ENCODE measurements at places on chromosomes 12 and 14. TPM values are rescaled to one million over a fixed set of nuclear protein-coding genes. Genes with fewer than 3 reads are reported as not detected.
A peak's percentile ranks its signal among the peaks of the same experiment; 100 is the strongest.

DNA sequence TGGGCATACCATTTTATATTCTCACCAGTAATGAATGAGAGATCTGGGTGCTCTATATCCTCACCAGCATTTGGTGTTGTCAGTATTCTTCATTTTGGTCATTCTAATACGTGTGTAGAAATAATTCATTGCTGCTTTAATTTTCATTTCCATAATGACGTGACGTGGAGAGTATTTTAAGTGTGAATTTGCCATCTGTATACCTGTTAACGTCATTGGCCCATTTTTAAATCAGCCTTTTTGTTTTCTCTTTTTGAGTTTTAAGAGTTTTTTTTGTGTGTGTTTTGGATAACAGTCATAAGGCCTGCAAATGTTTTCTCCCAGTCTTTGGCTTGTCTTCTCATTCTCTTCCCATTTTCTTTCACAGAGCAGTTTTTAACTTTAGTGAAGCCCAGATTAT is 74.4 kb upstream of the SYT1 start:
- no peak for DNase-seq
- H3K27ac ChIP-seq = no peak overlapping the region
- no peaks in the 10 kb centered on the region for H3K4me1 ChIP-seq
- no peak overlapping the region for H3K4me3 ChIP-seq
- H3K36me3 ChIP-seq = no peaks in the 10 kb centered on the region

DNA sequence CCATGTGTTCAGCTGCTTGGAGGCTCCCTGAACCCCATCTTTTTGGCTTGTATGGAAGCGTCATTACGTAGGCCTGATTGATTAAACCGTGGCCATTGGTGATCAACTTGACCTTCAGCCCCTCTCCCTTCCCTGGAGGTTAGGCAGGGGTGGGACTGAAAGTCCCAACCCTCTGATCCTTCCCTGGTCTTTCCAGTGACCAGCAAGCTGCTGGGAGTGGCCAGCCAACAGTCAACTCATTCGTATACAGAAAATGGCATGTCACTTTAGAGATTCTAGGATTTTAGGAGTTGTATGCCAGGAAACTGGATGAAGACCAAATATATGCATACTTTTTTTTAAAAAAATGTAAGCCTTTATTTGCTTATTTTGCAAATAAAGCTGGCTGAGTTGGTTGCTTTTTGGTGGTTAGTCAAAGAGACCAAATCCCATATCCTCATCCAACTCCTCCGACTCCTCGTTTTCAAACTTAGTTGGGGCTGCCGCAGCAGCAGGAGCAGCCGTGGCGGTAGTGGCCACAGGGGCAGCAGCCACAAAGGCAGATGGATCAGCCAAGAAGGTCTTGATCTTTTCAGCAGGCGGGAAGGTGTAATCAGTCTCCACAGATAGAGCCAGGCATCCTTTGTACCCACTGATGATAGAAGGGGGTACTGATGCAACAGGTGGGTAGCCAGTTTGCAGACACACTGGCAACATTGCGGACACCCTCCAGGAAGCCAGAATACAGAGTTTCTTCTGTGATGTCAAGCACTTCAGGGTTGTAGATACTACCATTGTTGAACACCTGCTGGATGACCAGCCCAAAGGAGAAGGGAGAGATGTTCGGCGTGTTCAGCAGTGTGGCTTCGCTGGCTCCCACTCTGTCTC is 16.6 kb downstream of the NFKBIA start:
- H3K36me3 ChIP-seq = no peaks in the 10 kb centered on the region
- H3K4me1 ChIP-seq = peaks cover 24% of the 10 kb centered on the region
- H3K27ac ChIP-seq = no peak overlapping the region
- no peak for DNase-seq
- no peaks in the 10 kb centered on the region for H3K27me3 ChIP-seq

- DNase-seq = no peak
- no peaks in the 10 kb centered on the region for H3K36me3 ChIP-seq
- H3K27ac ChIP-seq = no peak overlapping the region
- H3K27me3 ChIP-seq = no peaks in the 10 kb centered on the region
- H3K4me1 ChIP-seq = no peaks in the 10 kb centered on the region
Observed at GRCh38 chr14:53430870-53431269, 277.7 kb upstream of the DDHD1 start.

DNA sequence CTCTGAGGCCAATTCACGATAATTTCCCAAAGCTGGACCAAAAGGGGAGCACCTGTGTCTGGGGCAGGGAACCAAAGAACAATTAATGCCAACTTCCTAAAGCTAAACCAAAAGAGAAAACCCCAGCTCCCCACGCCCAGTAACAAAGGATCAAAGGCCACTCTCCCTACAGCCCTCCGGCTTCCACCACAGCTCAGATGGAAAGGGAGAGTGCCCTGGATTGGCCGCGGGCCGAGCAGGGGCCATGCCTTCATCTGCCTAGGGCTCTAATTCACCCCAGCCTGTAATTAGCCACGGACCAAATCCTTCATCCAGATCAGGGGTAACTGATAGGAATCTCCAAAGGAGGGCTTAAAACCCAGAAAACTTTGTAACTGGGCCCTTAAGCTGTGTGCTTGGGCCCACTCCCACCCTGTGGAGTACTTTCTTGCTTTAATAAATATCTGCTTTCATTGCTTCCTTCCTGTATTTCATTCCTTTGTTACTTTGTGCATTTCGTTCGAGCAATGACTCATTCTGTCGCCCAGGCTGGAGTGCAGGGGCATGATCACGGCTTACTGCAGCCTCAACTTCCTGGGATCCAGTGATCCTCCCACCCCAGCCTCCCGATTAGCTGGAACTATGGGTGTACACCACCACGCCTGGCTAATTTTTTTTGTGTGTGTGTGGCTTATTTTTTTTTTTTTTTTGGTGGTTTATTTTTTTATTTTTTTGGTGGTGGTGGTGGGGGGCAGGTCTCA is 65.5 kb upstream of the PPP4R3A start:
- H3K36me3 ChIP-seq = no peaks in the 10 kb centered on the region
- no peak overlapping the region for H3K4me3 ChIP-seq
- no peaks in the 10 kb centered on the region for H3K4me1 ChIP-seq
- no peak overlapping the region for H3K27ac ChIP-seq
- no peak for DNase-seq

- no peaks in the 10 kb centered on the region for H3K36me3 ChIP-seq
- no peak overlapping the region for H3K4me3 ChIP-seq
- H3K27me3 ChIP-seq = peaks cover 8% of the 10 kb centered on the region
- DNase-seq = peak; percentile 63
Observed at GRCh38 chr14:55915456-55915855, 202.8 kb upstream of the PELI2 start.

DNA sequence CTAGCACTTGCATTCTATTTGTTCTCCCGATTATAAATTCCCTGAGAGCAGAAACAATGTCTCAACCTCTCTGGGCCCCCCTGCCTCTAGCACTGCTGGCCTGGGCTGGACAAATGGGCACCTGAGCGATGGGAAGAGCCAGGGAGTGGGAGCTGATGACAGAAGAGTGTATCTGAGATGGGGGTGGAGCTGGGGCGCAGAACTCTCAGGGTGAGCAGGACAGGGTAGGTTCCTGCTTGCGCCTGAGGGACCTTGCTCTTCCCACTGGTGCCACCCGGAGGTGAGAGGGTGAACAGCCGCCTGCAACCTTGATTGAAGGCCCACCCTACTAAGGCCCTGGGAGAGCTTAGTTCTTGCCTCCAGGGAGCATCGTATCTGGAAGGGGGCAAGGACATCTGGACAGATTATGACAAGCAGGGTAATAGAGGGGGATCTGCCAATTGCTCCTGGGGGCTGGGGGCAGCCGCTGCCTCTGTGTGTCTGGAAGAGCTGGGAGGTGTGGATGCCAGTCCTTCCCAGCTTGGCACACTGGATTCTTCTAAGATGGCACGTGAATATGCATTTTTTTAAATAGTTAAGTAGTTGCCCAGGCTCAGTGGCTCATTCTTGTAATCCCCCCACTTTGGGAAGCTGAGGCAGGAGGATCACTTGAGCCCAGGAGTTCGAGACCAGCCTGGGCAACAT is 43.0 kb upstream of the TSPAN9 start:
- no peak overlapping the region for H3K4me3 ChIP-seq
- peak; percentile 57 for DNase-seq
- no peaks in the 10 kb centered on the region for H3K27me3 ChIP-seq
- H3K36me3 ChIP-seq = peaks cover 3% of the 10 kb centered on the region
- H3K27ac ChIP-seq = no peak overlapping the region

GRCh38 chr12:104910196-104910840 is 47.8 kb downstream of the SLC41A2 start:
- no peak overlapping the region for H3K4me3 ChIP-seq
- peak; percentile 37 for DNase-seq
- no peaks in the 10 kb centered on the region for H3K36me3 ChIP-seq
- no peak overlapping the region for H3K27ac ChIP-seq
- H3K4me1 ChIP-seq = no peaks in the 10 kb centered on the region

DNA sequence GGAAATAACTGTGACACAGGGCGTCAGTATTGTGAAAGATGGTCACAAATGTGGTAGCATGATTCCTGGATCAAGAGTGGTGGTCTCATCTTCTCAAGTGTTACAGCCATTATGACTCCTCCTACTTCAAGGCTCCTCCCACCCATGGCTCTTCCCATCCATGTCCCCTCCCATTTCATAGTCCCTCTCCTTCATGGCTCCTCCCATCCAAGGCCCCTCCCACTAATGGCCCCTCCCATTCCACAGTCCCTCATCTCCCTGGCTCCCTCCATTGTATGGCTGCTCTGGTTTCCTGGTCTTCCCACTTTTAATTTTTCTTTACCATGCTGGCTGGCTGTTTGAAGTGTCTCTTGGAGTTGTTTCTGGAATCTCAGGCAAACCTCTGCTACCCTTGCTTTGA is 1375.2 kb upstream of the TMEM132C start:
- no peaks in the 10 kb centered on the region for H3K4me1 ChIP-seq
- DNase-seq = no peak
- H3K27ac ChIP-seq = no peak overlapping the region
- H3K27me3 ChIP-seq = no peaks in the 10 kb centered on the region
- no peak overlapping the region for H3K4me3 ChIP-seq
- no peaks in the 10 kb centered on the region for H3K36me3 ChIP-seq

- H3K4me1 ChIP-seq = no peaks in the 10 kb centered on the region
- DNase-seq = peak; percentile 17
- no peaks in the 10 kb centered on the region for H3K36me3 ChIP-seq
- H3K4me3 ChIP-seq = no peak overlapping the region
- no peak overlapping the region for H3K27ac ChIP-seq
- no peaks in the 10 kb centered on the region for H3K27me3 ChIP-seq
Observed at GRCh38 chr12:81953541-81953940, 194.4 kb upstream of the PPFIA2 start.

GRCh38 chr14:38500125-38500524 is 244.2 kb upstream of the CLEC14A start:
- peak; percentile 5 for DNase-seq
- no peak overlapping the region for H3K27ac ChIP-seq
- H3K4me3 ChIP-seq = no peak overlapping the region
- no peaks in the 10 kb centered on the region for H3K4me1 ChIP-seq
- H3K27me3 ChIP-seq = no peaks in the 10 kb centered on the region
- no peaks in the 10 kb centered on the region for H3K36me3 ChIP-seq

DNA sequence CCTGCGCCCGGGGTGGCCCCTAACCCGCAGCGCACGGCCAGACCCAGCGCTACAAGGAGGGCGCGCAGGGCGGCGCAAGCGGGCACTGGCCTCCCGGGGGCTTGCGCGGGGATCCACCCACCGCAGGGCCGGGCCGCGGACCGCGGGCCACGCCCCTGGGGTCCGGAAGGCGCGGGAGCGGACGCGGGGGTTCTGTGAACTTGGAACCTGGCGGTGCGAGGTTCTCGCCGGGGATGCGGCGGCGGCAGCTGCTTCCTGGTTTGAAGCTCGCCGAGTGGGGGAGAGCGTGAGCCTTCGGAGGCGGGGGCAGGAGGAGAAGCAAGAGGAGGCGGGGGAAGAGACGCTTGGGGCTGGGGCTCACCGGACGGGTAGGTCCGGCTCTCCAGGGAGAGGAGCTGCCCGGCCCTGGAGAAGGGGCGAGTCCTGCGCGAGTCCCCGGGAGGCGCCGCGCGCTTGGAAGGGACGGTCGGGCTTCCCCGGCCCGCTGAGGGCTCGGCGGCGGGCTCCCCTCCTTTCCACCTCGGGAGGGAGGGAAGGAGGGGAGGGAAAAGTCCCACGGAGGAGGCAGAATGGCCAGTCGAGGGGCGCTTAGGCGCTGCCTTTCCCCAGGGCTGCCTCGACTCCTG is at the start of gene PRKCH:
PRKCH (plus strand) TSS at position 195 of the 626 bp plus-strand sequence. CDS start 523 bp downstream, outside the sequence.
- H3K4me1 ChIP-seq = no peaks in the 10 kb centered on the region
- peak within 1 kb of the TSS; percentile 37 for H3K4me3 ChIP-seq
- DNase-seq = peak; percentile 44
- no peaks in the 10 kb centered on the region for H3K36me3 ChIP-seq
- H3K27ac ChIP-seq = no peak within 1 kb of the TSS
- H3K27me3 ChIP-seq = peaks cover 35% of the 10 kb centered on the region

- no peak overlapping the region for H3K27ac ChIP-seq
- H3K36me3 ChIP-seq = no peaks in the 10 kb centered on the region
- no peaks in the 10 kb centered on the region for H3K27me3 ChIP-seq
- DNase-seq = peak; percentile 34
- no peak overlapping the region for H3K4me3 ChIP-seq
Observed at GRCh38 chr12:101685092-101685491, 12.3 kb upstream of the CHPT1 start.

GRCh38 chr12:127194176-127194575 is 1072.8 kb upstream of the TMEM132C start:
- H3K27ac ChIP-seq = no peak overlapping the region
- no peaks in the 10 kb centered on the region for H3K4me1 ChIP-seq
- H3K27me3 ChIP-seq = no peaks in the 10 kb centered on the region
- peak; percentile 61 for DNase-seq

DNA sequence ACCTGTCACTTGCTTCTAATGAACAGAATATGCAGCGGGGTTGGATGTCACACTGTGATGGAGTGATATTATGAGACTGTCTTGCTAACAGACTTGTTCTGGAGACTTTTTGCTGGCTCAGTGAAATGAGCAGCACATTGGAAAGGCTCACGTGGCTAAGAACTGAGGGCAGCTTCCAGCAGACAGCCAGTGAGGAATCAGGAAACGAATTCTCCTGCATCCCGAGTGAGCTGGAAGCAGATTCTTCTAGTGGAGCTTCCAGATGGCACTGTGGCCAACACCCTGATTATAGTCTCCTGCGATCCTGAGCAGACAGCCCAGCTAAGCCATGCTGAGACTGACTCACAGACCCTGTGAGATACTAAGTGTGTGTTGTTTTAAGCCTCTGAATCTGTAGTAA is 16.1 kb upstream of the TSPAN9 start:
- no peak overlapping the region for H3K4me3 ChIP-seq
- no peaks in the 10 kb centered on the region for H3K4me1 ChIP-seq
- no peaks in the 10 kb centered on the region for H3K36me3 ChIP-seq
- DNase-seq = peak; percentile 20
- no peak overlapping the region for H3K27ac ChIP-seq
- H3K27me3 ChIP-seq = peaks cover 6% of the 10 kb centered on the region

EP400 gene
- total RNA-seq = 8.0 TPM

AQP2 gene
- not detected for total RNA-seq

FGD6 gene
- total RNA-seq = 5.6 TPM

BICDL1 gene
- total RNA-seq = not detected

Measured in fibroblast of lung (primary cell).